Left renal pelvis (tissue), 4 donors: ENCODE measurements at places on chromosomes 1 and 21.

DNA sequence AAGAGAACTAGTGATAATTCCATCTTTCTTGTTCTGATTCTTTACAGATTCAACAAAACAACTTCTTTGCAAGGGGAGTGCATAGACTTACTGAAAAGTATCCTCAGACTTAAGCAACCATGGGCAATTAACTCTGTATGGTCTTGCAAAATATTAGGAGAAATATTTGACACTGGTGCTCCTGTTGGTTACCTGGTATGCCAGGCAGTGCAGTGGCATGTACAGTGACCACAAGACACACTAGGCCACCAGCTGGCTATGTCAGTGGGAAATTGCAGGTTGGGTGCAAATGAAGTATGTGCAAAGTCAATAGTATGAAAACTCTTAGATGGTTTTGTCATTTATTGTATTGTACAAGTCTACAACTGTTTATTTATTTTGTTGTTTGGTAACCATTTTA is 34.5 kb downstream of the EPS15 start:
- no peak for DNase-seq

DNA sequence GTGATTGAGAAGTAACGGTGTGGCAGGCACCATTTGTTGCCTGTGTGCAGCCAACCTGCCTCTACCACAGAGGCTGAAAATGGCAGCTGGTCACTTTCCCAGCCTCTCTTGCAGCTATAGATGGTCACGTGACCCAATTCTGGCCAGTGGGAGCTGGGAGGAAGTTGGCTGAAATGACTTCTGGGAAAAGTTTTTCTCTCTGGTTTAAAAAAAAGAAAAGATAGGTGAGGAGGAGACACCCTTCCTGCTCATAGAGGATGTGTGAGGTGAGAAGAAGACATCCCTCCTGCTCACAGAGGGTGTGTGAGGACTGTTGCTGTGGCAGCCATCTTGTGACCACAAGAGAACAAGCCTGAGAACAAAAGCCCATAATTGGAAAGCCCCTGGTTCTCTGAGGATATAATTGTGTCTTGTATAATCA is 122.8 kb downstream of the SYF2 start:
- DNase-seq, result no peak

DNA sequence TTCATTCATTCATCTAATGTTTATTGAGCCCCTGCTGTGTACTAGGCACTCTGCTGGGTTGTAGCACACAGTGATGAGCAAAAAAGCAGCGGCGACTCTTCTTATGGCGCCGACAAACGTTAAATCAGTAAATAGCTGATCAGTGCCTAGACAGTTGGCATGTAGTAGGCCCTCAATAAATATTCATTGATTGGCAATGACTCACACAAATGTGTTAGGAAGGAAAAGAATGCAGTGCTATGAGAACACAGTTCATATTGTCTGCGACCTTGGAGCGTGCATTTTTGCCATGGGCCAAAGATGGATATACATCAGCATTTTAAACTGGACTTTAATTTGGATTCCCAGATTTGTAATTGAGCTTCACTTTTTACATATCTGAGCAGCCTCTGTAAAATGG is 52.0 kb downstream of the PRDM2 start:
- no peak for DNase-seq

DNA sequence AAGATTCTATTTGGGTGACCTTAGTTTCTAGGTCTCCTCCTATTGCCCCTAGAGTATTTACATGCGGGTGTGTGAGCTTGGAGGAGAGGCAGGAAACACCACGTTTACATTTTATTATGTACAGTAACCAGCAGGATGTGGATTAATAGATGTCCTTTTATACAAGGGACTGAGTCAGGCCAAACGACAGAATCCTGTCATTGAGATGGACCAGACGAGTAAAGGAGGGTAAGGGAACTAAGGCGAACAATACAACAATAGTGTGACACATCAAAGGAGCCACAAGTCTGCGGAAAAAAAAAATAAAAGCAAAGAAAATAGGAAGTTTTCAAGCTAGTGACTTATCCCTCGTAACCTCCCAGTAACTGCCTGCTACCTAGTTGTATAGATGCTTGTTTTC is 151.1 kb downstream of the GABPA start:
- no peak for DNase-seq

- no peak for DNase-seq
Measured at GRCh38 chr1:174116042-174116441, 43.3 kb upstream of the RABGAP1L start.

DNA sequence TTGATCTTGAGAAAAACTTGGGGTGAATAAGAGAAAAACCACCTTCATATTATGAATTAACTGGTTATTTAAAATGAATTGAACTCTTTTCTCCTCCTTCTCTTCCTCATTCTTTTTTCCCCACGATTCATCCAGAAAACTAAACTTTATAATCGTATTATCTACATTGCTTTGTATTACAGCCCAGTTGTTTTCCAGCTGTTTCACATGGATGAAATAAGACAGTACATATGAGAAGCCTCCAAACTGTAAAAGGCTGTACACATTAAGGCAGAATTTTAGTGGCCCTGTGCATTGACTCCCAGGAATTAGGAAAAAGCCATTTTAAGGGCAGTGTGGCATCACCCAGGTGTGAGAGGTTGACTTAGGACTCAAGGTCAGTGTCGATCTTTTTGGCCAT is 80.3 kb upstream of the PGBD5 start:
- DNase-seq, result no peak

DNA sequence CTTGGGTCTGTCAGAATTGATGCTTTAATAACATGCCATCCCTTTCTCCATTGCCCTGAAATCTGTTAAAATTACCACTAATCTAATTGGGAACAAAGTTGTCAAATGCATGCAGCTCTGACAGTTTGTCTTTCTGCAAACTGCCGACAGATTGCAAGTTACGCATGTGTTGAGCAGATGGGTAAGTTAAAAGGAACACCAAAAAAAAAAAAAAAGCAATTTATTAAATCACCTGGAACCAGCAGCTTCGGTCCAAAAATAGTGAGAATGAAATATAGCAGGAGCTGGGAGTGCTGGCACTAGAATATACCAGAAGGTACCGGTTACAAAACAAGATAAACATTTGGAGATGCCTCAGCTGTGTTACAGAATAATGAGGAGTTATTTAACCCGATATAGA is 149.6 kb upstream of the C1orf87 start:
- no peak for DNase-seq

GRCh38 chr1:96465441-96465840 is 256.1 kb upstream of the PTBP2 start:
- DNase-seq, result no peak

DNA sequence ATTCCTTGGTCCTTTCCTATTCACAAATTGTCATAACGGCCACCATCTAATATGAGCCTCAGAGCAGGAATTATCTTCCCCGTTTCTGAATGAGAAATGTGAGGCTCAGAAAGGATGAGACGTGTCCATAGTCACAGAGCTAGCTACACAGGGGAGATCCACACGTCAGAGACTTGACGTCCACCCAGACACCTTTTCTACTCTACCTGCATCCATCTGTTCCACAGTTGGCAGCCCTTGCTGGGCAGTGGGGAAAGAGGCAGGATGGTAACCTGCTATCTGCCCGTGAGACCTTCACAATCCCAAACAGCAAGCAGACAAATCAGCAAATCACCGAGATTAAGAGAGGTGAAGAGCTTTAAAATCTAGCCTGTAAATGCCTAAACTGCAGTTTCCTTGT is 8.4 kb downstream of the RIMS3 start:
- DNase-seq, result no peak

GRCh38 chr1:181452746-181453145 is 30.6 kb upstream of the CACNA1E start:
- no peak for DNase-seq

DNA sequence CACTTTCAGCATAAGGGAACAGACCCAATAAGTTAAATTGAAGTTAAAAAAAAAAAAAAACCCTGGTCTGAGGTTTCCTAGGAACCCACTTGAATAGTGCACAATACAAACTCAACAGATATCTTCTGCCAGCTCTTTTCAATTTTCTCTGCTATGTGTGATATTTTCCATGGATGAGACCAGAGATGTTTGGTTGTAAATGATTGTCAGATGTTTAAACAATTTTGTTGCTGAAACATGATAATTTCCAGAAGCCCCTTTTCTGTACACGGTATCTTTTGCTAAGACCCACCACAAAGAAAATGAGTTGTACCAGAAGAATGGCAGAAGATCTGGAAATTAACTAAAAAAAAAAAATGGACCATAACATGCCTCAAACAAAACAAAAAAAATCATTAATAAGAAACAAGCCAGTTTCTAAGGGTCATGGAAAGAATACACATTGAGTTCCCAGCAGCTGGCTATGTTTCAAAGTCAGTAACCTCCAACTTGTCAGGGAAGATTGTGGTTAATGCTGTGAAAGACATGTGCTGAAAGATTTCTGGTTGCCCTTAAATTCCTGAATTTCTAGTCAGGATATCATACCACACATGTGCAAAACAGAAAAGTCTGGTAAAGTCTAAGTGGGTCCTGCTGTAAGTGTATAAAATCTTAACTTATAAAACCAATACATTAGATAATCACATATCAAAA is 35.6 kb upstream of the MGST3 start:
- no peak for DNase-seq
